ENCODE measurements at places on chromosomes 3 and 15. TPM values are rescaled to one million over a fixed set of nuclear protein-coding genes. Genes with fewer than 3 reads are reported as not detected.

The KCNH8 gene
- under 0.01 TPM for total RNA-seq

The ANKUB1 gene
- total RNA-seq = not detected

The B3GALNT1 gene
- total RNA-seq = 34.8 TPM

The PRRT3 gene
- total RNA-seq = 0.49 TPM

The CHP1 gene
- total RNA-seq = 39.3 TPM

All from bladder microvascular endothelial cell (primary cell).